ENCODE measurements at places on chromosomes 13 and 19.

DNA sequence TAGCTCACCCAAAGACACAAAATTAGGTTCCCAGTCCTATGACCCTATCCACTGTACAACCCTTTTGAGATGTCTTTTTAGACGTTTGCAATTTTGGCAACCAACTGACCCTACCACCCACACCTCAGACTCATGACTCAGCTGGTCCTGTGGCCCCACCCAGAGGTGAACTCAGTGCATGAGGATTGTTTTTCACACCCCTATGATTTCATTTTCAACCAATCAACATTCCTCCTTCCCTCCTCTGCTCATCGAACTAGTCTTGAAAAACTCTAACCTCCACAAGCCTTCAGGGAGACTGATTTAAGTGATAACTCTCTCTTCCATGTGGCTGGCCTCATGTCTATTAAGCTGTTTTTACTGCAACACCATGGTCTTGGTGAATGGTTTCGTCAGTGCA is 350.7 kb downstream of the UQCRFS1 start:
- DNase-seq, result no peak

DNA sequence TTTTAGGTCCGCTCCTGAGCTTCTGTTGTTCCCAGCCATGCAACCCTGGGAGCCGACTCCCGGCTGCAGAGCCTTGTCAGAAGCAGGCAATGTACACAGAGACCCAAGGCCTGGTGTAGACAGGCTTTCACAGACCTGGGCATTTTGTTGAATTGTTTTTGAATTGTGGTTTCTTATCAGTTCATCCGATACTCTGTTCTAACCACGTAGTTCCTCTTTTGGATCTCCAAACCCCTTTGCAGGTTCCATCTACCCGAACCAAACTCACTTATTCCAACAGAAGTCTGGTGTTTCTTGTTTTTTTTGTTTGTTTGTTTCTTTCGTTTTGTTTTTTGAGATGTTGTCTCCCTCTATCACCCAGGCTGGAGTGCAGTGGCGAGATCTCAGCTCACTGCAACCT is 6.3 kb upstream of the NLRP2 start:
- DNase-seq, result no peak

DNA sequence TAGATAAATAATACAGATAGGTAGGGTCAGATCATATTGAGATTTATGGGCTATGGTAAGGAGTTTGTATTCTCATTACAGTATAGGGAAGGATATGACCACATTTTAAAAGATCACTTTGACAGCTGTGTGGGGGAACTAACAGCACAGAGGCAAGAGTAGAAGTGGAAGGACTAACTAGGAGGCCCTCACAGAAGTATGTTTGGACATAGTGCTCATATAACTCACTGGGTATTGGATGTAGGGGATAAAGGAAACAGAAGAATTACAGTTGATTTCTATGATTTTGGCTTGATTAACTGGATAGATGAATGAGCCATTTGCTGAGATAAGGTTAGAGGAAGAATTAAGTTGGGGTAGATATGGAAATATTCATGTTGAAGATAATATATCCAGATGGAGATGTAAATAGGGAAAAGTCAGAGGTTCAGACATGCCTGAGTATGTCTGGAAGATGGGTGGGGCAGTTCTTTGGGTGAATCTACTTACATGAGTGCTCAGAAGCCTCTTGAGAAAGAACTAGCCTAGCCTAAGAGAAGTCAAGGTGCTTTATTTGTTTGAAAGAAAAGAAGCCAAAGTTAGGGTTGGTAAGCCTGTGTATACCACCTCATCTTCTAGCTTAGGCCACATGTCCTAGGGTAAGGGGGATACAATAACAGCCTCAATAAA is 133.4 kb downstream of the NDFIP2 start:
- DNase-seq, result no peak

- no peak for DNase-seq
These were observed 40.9 kb downstream of the DEDD2 start for GRCh38 chr19:42176649-42176989.

DNA sequence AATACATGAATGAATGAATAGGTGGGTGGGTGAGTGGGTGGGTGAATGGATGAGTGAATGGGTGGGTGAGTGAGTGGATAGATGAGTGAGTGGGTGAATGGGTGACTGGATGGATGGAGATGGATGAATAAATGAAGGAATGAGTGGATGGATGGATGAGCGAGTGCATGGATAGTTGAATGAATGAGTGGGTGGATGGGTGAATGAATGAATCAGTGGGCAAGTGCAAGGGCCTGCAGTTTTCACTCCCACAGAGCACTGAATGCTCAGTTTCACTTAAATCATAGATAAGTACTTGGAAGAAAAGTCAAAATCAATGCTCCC is 12.4 kb downstream of the GAS6 start:
- DNase-seq, result no peak

DNA sequence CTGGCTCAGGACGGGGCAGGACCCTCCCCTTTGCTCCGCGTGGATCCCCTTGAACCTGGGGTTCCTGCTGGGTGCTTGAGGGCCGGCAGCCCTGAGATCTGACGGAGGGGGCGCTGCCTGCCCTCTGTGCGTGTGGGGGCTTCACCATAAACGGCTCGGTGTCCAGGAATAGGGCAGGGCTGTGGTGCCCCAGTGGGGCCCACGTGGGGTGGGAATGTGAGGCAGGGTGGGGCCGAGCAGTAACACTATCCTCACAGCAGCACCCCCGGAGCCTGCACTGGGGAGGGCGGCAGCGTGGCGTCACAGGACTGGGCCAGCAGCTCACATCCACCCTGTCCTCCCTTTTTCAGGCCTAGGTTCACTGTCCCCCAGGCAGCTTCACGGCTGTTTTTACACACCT is 38.0 kb downstream of the GAS6 start:
- DNase-seq, result no peak

GRCh38 chr13:95480131-95480545 is 72.4 kb upstream of the CLDN10 start:
- DNase-seq, result no peak

DNA sequence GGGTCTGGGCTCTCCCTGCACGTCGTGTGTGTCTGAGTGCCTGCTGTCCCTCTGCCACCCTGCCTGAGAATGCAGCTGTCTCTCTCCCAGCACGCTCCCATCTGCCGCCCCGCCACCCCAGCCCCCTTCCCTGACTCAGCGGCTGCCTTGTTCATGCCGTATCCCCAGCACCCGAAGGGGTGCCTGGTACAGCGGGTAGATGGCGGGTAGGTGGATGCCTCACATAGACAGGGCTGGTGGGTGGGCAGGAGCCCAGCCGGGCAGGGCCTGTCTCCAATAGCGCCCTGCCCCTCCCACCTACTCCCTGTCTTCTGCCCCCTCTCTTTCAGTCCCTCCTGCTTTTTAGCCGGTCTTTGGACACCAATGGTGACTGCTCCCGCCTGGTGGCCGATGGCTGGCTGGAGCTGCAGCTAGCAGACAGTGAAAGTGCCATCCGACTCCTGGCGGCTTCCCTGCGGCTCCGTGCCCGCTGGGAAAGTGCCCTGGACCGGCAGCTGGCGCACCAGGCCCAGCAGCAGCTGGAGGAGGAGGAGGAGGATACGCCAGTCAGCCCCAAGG is 30.3 kb downstream of the DHX34 start:
- no peak for DNase-seq

GRCh38 chr19:14682084-14682483 is 7.4 kb upstream of the ADGRE3 start:
- no peak for DNase-seq

DNA sequence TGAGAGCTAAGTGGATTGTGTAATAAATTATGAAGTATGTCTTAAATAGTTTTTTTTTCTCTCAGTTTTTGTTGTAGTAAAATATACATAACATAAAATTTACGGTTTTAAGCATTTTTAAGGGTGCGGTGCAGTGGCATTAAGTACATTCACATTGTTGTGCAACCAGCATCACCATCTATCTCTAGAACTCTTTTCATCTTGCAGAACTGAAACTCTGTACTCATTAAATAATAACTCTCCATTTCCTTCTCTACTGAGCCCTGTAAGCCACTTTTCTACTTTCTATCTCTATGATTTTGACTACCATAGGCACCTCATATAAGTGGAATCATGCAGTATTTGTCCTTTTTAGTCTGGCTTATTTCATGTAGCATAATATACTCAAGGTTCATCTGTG is 87.1 kb downstream of the GJA3 start:
- DNase-seq, result no peak

DNA sequence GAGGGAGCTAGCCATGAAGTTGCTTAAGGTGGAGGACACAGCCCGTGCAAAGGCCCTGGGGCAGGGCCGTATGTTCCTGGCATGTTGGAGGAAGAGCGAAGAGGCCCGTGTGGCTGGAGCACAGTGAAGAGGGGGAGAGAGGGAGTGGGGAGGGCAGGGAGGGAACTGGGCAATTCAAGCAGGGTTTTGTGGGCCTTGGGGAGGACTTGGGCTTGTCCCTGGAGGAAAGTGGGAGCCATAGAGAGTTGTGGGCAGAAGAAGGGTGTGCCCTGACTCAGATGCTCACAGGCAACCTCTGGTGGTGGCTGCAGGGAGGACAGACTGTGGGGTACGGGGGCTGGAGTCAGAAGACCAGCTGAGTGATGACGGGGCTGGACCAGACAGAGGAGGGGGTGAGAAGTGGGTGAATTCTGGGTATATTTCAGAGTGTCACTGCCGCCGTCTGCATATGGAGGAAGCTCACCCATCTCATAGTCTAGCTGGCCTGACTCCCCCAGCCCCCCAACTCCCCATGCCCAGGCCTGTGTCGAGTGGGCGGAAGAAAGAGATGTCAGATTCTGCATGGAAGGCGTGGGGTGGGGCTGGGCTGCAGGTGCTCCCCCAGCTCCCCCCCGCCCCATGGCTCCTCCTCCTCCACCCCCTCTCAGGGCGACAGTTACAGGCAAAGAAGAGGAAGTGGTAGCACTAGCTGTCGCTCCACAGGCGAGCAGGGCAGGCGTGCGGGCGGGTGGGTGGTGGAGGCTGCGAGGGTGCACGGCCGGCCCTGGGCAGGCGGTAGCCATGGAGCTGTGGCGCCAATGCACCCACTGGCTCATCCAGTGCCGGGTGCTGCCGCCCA is at the start of gene VAV1:
TSS of gene VAV1 (plus strand) at position 681 of the 838 bp plus-strand sequence. CDS start at position 781, 100 bp downstream.
- no peak for DNase-seq

- DNase-seq, result no peak
These were observed 12.4 kb upstream of the JUND start for GRCh38 chr19:18293642-18294466.

DNA sequence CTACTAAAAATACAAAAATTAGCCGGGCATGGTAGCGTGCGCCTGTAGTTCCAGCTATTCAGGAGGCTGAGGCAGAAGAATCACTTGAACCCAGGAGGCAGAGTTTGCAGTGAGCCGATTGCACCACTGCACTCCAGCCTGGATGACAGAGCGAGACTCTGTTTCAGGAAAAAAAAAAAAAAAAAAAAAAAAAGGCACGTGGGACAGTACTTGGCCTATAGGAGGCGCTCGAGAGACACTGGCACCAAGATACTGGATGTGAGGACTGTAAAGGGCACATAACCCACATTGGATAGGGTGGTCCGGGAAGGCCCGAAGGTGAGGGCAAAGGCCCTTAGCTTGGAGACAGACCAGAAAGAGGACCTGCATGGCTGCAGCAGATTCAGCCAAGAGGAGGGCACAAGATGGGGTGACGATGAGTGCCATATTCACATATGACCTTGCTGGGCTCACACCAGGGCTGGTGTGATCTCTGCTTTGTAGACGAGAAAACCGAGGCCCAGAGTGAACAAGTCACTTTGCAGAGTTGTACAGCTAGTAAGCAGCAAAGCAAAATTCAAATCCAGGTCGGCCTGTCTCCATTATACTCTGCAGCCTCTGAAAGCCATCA is 89.4 kb downstream of the DPF1 start:
- DNase-seq, result peak; percentile 64

- DNase-seq, result peak; percentile 67
These were observed 13.7 kb upstream of the CREB3L3 start for GRCh38 chr19:4139614-4140236.

- DNase-seq, result no peak
These were observed 470.8 kb downstream of the PCDH20 start for GRCh38 chr13:60944863-60945262.

DNA sequence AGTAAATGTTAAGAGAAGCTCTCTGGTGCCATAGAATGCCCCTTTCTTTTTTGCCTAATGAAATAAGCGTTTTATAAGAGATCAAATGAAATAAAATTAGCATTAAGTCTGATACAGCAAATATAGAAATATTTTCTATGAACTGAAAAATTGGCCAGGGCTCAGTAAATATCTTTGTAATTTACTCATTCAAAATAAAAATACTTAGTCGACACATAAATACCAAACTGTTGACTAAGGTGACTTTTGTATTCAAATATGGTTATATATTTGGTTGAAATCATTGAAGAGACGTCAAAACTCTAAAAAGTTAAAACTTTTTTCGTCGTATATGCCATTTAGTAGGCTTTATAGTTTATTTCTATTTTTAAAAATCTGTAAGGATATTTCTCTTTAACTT is 25.6 kb downstream of the IPO5 start:
- DNase-seq, result no peak

GRCh38 chr13:25114220-25114619 is 18.3 kb downstream of the PABPC3 start:
- DNase-seq, result peak; percentile 88

GRCh38 chr19:58097781-58098681 is at the start of gene ZSCAN18:
ZSCAN18 (minus strand) TSS chr19:58098231; CDS start chr19:58090267, 7,964 bp downstream.
- DNase-seq, result peak; percentile 98

DNA sequence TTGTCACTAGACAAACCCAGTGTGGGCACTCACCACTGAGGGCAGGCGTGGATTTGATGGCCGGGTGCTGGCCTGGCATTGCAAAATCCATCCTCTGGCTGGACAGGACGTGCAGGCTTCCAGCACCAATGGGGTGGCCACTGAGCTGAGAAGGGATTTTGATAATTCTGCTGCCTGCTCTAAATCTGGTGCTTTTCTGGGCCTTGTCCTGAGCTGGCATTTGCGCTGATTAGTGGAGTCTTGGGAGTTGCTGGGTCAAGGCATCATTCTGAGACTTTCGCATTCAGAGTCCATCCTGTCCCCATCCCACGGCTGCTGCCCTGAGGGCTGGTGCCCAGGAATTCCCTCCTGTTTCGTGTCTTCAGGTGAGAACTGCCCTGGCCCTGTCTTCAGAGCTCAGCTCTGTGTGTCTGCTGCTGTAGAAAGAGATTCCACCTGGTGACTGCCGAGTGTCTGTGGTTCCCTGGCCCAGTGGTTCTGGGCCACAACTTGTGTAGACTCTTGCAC is 65.9 kb upstream of the MCF2L start:
- DNase-seq, result no peak

- no peak for DNase-seq
These were observed 30.0 kb downstream of the CEACAM1 start for GRCh38 chr19:42498169-42498757.

DNA sequence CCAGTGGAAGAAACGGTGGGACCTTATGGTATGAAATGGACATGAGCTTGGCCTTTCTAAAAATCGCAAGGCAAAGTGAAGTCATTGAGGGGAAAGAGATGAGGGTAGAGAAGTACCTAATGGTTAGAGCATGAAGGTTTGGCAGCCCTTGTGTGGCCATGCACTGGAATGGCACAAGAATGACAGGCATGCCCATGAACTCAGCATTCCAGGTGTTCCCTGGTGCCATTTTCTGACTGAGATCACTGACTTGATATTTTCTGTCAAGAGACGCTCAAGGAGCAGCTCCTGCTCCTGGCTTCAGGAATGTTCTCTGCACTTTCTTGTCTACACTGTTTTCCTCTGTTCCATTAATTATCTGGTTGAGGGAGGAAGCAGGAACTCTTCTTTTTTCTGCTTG is 225.0 kb upstream of the SLC10A2 start:
- no peak for DNase-seq

- peak; percentile 44 for DNase-seq
These were observed 4.4 kb downstream of the EFNB2 start for GRCh38 chr13:106530980-106531481.

GRCh38 chr13:29581666-29582065 is 13.8 kb downstream of the SLC7A1 start:
- no peak for DNase-seq

- DNase-seq, result peak; percentile 67
These were observed 20.2 kb upstream of the PNMA8B start for GRCh38 chr19:46515879-46516350.

GRCh38 chr13:74133657-74134201 is 475 bp downstream of the KLF12 start:
- DNase-seq, result peak; percentile 97
